ENCODE measurements at places on chromosomes 2 and 18.

- no peak for DNase-seq
Measured at GRCh38 chr18:79933765-79934164, 17.7 kb downstream of the SLC66A2 start.

DNA sequence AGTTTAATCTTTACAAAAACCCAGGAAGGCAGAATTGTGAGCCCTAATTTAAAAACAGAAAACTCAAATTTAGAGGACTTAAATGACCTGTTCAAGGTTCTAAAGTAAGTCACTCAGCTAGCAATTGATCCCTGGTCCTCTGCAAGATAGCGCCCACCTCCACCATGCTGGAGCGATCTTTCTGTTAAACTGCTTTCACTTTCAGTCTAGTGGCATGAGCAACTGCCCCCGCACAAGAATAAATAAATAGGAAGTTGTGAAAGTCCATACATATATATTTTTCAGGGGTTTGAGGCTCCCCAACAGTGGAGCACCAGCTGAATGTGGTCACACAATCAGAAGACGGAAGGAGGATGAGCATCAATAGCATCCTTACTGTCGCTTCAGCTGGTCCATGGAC lies 217.9 kb downstream of the NAPG start:
- no peak for DNase-seq

GRCh38 chr2:106116248-106116647 lies 77.9 kb downstream of the UXS1 start:
- no peak for DNase-seq

GRCh38 chr18:47412924-47413323 lies 161.5 kb upstream of the SKOR2 start:
- DNase-seq: no peak

GRCh38 chr2:173198327-173198726 lies 122.7 kb downstream of the MAP3K20 start:
- DNase-seq: no peak

DNA sequence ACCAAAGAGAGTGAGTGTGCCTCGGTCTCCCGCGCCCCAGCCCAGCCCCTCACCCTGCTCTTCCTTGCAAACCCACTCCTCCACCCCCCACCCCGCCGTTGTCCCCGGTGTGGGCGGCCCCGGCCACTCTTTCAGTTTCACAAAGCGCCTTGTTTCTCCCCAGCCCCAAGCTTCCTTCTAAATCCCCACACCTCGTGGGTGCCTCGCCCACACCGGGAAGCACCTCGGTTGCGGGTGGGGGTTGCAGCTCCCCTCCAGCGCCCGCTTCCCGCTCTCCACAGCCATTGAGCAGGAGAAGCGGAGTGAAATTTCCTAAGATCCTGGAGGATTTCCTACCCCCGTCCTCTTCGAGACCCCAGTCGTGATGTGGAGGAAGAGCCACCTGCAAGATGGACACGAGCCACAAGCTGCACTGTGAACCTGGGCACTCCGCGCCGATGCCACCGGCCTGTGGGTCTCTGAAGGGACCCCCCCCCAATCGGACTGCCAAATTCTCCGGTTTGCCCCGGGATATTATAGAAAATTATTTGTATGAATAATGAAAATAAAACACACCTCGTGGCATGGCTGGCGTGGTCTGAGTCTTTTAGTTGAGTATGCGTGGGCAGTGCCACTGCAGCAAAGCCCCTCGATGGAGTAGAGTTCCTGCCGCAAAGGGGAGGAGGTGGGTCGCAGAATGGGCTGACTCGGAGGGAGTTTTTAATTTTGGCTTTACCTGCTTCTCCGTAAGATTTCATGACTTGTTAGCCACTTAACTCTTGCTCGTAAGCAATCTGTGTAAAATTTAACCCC lies 848 bp downstream of the TMSB10 start:
- no peak for DNase-seq

DNA sequence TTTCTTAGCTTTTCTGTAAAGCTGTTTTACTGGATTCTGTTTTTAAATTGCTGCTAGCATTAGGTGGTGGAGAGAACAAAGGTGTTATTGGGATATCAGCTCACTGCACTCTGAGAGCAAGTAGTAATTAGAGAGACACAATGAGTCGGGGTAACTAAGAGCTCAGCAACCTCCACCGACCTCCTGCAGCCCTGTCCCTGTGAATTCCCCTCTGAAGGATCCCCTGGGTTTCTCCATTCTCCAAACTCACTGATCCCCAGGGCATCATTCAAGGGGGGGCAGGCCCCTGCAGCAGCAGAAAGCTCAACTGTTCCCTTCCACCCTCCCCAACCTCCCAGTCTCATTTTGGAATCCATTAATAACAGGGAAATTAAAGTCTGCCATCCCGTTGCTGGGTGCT lies 73.0 kb downstream of the MTCL1 start:
- DNase-seq: no peak

- DNase-seq: no peak
Measured at GRCh38 chr18:77108821-77109647, 23.5 kb downstream of the MBP start.

GRCh38 chr2:16244153-16244965 lies 304.0 kb downstream of the MYCN start:
- no peak for DNase-seq

GRCh38 chr2:86171295-86171694 lies 24.0 kb downstream of the IMMT start:
- no peak for DNase-seq

GRCh38 chr2:85501248-85501647 lies 37.7 kb upstream of the MAT2A start:
- DNase-seq: no peak

DNA sequence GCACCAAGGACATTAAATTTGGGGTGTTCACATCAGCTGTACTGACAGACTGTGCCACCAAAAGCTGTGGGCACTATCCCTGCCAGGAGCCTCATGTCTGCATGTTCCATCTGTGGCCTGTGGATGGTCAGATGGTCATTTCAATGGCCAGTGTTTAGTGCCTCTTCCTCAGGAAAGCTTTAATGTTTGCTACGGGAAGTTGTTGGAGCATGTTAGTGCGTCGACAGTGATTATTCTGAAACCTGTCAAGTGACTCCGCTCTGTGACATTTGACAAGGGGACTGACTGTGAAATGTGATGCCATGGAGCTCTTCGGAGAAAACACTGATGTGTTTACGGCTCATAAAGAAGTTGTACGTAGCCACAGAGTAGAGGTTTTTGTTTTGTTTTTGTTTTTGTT lies 18.7 kb upstream of the RGPD4 start:
- DNase-seq: no peak

- no peak for DNase-seq
Measured at GRCh38 chr2:98181346-98181745, 94.4 kb downstream of the VWA3B start.

DNA sequence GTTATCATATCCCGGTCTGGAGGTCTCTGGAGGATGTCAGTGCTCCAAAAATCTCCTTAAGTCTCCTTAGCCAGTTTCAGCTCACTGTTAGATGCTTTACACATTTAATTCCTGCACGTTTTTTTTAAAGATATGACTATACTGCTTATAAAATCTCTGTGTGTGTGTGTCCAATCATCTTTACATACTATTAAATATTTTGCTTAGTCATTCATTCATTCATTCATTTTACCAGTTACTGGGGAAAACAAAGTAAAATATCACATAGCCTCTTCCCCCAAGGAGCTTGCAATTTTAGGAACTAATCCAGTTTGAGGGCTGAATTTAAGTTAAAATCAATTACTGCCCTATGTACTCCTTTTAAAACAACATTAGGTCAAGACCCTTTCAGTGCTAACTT lies 293.2 kb upstream of the LYPD1 start:
- DNase-seq: no peak

GRCh38 chr2:118078734-118079133 lies 9.5 kb upstream of the INSIG2 start:
- DNase-seq: no peak

DNA sequence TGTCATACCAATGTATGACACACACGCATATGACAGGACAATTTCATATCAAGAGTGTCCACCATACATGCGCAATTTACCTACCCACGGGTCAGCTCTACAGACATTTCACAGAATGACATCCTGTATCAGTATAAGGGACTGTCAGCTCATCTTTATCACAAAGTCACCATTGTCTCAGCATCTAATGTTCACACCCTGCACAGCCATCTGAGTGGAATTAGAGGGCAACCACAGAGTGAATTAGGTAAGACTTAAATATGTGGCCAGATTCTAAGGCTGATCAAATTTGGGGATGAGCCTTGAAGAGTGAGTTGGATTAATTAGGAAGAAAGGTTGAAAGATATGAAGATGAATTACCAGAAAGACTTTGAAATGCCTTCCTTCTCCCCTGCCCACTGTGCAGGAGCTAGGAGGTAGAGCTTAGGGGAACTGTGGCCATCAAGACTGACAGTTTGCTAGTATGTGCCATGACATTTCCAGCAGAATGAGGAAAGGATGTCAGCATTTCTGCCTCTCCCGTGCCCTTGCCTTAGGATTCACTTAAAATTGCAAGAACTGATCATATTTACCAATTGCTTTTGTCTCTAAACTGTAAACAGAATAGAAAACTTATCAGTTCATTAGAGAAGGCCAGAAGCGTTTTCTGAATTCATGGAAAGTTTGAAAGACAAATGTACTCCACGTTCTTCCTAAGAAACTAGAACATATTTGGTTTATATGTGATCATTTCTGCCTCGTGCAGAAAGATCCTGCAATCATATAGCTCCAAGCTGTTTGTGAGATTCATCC lies 121.1 kb downstream of the DDX1 start:
- no peak for DNase-seq

- DNase-seq: no peak
Measured at GRCh38 chr2:74546004-74546403, 7.7 kb downstream of the LOXL3 start.

DNA sequence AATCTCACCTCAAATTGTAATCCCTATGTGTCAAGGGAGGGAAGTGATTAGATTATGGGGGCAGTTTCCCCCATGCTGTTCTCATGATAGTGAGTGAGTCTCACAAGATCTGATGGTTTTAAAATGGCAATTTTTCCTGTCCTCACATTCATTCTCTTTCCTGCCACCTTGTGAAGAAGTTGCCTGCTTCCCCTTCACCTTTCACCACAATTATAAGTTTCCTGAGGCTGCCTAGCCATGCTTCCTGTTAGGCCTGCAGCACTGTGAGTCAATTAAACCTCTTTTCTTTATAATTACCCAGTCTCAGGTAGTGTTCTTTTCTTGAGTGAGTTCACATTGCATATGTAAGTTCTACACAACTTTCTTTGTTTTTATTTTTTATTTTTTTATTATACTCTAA lies 271.5 kb downstream of the EXOC6B start:
- no peak for DNase-seq

GRCh38 chr2:60948926-60949579 lies 67.7 kb downstream of the REL start:
- DNase-seq: no peak

DNA sequence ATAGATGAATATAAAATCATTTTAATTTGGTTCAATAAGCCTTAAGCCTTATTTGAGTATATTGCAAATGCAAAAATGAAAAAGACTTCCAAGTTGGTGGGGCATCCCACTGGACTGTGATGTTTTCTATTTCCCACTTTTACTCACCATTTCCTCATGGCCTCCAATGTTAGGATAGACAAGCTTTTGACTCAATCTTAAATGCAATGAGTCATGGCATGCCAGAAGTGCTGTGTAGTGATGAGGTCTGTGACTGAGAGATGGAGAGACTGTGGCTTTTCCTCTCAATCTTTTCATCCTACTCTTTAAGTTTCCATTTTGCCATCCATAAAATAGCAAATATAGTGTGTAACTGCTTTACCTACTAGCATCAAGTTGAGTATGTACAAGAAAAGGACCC lies 1401.2 kb upstream of the CELF4 start:
- DNase-seq: no peak

- no peak for DNase-seq
Measured at GRCh38 chr2:86254576-86255538, 55.6 kb downstream of the MRPL35 start.

GRCh38 chr2:226413498-226414130 lies 386.0 kb downstream of the IRS1 start:
- DNase-seq: no peak

DNA sequence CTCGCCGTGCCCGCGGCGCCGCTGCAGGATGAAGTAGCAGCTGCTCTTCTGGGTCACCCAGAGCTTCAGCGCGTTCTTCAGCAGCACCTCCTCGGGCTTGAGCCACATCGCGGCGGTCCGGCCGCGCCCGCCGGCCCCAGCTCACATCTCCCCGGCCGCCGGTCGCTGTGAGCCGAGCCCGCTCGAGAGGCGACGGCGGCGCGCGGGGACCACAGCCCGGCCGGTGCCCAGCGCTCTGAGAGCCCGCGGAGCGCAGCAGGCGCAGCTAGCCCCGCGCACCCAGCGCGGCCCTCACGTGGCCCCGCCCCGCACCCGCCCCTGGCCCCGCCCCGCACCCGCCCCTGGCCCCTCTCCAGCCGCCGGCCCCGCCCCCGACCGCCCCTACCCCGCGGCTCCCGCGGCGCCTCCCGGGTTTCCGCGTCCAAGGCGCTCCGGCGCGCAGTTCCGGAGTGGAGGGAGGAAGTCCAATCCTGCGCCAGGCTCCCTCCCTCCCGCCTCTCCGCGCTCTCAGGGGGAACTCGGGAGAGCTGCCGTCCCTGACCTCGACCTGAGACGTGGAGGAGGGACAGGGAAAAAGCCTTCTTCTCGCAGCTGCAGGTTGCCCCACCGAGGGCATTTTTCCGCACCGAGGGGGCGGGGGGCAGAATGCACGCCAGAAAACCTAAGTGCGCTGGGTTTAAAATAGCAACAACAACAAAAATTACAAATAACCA lies at the start of gene TBC1D8:
TBC1D8 (minus strand) TSS at position 237 of the 713 bp plus-strand sequence; CDS start at position 108, 129 bp downstream.
- peak; percentile 94 for DNase-seq

DNA sequence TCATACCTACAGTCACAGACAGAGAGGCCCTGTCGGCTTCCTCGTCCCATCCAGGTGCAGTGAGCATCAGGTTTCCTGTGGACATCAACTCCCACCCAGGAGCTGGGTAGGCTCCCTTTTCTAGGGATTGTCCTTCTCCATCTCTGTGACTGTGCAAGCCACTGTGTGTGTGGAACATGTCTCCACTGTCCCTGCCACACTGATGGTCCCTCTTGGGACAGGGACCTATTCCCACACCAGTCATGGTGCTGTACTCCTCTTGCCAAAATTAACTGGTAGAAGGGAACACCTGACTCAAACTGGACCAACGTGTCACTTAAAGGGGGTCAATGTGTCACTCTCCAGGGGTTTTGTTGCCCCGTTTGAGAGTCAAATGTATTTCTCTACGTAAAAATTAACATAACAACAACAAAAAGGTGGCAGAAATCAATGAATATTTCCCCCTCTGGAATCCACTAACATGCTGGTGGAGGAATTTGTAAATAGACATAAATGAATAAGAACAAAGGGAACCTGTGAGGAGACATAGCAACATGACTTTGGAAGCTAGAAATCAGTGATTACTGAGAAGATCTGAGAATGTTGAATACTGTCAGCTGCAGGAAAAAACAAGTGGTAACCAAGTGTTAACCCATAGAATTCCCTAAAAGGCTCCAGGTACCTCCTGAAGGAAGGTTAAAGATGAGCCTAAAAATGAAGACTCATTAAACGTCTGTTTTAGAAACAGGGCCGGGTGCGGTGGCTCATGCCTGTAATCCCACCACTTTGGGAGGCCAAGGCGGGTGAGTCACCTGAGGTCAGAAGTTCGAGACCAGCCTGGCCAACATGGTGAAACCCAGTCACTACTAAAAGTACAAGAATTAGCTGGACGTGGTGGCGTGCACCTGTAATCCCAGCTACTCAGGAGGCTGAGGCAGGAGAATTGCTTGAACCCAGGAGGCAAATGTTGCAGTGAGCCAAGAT lies 40.4 kb downstream of the SH2D6 start:
- no peak for DNase-seq

GRCh38 chr18:39752351-39752750 lies 2186.8 kb upstream of the CELF4 start:
- DNase-seq: no peak
